ENCODE measurements at places on chromosomes 16 and 17.

DNA sequence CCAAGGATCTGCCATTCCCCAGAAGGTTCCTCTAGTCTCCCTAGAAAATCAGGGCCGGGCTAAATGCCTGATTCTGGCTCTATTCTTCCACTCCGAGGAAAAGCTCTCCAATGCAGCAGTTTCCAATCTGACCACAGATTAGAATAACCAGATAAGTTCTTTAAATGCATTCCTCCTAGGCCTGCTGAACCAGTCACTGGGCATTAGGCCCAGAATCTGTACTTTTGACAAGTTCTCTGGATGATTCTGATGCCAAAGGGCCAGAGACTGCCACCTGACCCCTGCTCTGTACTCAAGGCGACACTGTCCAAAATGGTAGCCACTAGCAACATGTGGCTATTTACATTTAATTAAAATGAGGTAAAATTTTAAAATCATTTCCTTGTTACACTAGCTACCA is 22.3 kb downstream of the MAP3K14 start:
- no peak for DNase-seq

GRCh38 chr16:78199325-78200022 is 100.0 kb downstream of the WWOX start:
- no peak for DNase-seq

GRCh38 chr16:80883159-80883642 is 78.8 kb upstream of the CDYL2 start:
- no peak for DNase-seq

GRCh38 chr17:62791767-62792446 is 16.2 kb downstream of the MARCHF10 start:
- no peak for DNase-seq

DNA sequence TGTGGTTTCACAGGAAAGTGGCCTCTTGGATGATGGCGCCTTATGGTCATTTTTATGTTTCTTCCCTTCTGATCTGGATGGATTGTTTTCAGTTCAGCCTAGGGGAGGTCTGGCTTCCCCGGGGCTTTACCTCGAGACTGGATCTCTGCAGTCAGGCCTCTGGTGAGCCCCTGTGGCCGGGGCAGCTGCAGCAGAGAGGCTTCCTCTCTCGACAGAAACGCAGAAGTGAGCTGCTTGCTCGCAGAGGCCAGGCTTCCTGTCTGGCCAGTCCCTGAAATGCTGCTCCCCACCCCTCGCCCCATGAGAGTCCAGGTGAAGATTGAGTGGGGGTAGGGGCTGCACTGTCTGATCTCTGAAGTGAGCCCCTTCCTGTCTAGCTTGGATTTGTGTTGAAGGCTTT is 44.0 kb downstream of the PLCG2 start:
- no peak for DNase-seq

- DNase-seq = peak; percentile 40
These were observed 60.4 kb downstream of the SLFN11 start for GRCh38 chr17:35312790-35313711.

GRCh38 chr16:83258366-83258928 is 549.3 kb upstream of the HSBP1 start:
- no peak for DNase-seq
